ENCODE measurements at places on chromosomes 6 and 20. TPM values are rescaled to one million over a fixed set of nuclear protein-coding genes. Genes with fewer than 3 reads are reported as not detected.

Gene GPR6
- not detected for polyA plus RNA-seq

Gene C20orf141
- polyA plus RNA-seq, result not detected

Gene CD83
- 1.00 TPM for polyA plus RNA-seq

Gene CTCFL
- not detected for polyA plus RNA-seq

Gene NHSL1
- 0.56 TPM for polyA plus RNA-seq

GRCh38 chr20:10064611-10065010, 29.8 kb downstream of the ANKEF1 start:
- no peak overlapping the region for H3K4me3 ChIP-seq
- no peaks in the 10 kb centered on the region for H3K4me1 ChIP-seq
- H3K27me3 ChIP-seq, result no peaks in the 10 kb centered on the region
- no peaks in the 10 kb centered on the region for H3K36me3 ChIP-seq

GRCh38 chr6:44641344-44642031, 254.0 kb downstream of the CDC5L start:
- no peaks in the 10 kb centered on the region for H3K36me3 ChIP-seq
- no peak overlapping the region for H3K27ac ChIP-seq
- no peaks in the 10 kb centered on the region for H3K27me3 ChIP-seq
- no peak for DNase-seq
- H3K4me3 ChIP-seq, result no peak overlapping the region
- no peaks in the 10 kb centered on the region for H3K4me1 ChIP-seq

- H3K36me3 ChIP-seq, result no peaks in the 10 kb centered on the region
- no peak overlapping the region for H3K4me3 ChIP-seq
- no peak for DNase-seq
- H3K27ac ChIP-seq, result no peak overlapping the region
- H3K27me3 ChIP-seq, result no peaks in the 10 kb centered on the region
- no peaks in the 10 kb centered on the region for H3K4me1 ChIP-seq
These were observed 236.6 kb downstream of the PHF3 start for GRCh38 chr6:63872233-63872632.

DNA sequence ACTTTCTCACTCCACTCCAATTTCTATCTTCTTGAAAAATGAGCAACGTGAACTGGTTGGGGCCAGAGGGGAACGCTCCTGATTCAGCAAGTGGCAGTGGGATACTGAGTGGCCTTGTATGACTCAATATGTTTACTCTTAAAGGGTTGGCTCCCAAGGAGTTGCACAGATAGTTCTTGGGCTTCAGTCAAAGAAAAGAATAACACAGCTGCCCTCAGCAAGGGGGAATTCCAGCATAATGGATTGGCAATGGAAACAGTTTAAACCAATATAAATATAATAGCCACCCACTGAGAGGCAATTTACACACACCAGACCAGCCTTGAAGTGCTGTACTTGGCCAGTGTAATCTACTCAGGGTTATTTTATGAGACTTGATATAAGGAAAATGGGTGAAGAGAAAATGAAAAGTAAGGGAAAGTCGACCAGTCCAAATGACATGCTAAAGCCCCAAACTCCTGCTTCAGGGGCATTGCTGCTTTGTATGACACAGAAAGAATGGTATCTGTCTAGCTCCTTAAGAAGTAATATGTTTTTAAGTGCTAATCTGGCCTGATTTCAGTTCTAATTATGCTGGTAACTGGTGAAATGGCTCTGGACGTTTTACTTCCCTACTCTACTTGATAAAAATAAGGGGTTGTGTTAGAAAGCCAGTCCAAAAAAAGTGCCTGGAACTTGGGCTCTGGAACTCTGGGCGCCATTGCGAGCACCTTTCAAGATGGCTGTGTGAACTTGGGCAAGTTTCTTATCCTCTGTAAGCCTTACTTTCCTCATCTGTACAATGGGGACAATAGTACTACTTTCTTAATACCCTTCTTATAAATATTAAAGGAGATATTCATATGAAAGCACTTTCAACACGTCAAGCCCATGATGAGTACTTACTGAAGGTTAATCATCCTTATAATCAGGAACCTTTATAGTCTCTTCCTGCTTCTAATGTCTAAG, 712.9 kb upstream of the MAP3K7 start:
- no peak for DNase-seq
- H3K36me3 ChIP-seq, result no peaks in the 10 kb centered on the region
- H3K4me1 ChIP-seq, result no peaks in the 10 kb centered on the region
- no peak overlapping the region for H3K4me3 ChIP-seq

DNA sequence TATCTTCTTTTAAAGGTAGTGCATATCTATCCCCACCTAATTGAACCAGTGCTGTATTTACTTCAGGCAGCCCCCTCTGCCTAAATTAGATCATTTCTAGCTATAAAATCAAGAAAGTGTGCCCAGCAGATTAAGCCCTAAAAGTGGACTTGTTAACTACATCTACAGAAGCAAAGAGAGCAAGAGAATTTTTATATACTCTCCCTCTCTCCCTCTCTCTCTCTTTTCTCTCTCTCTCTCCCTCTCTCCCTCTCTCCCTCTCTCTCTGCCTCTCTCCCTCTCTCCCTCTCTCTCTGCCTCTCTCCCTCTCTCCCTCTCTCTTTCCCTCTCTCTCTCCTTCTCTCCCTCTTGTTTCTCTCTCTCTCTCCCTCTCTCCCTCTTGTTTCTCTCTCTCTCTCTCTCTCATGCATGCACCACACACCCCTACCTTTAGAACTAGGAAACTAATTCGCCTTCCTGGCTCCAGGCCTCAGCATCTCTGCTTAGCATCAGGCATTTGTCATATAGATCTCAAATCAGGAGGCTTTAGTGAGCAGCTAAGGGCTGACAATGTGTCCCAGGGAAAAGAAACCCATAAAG, 71.4 kb downstream of the FOXA2 start:
- DNase-seq, result no peak
- H3K4me1 ChIP-seq, result no peaks in the 10 kb centered on the region
- no peak overlapping the region for H3K4me3 ChIP-seq
- no peaks in the 10 kb centered on the region for H3K36me3 ChIP-seq
- no peak overlapping the region for H3K27ac ChIP-seq

- no peak overlapping the region for H3K4me3 ChIP-seq
- DNase-seq, result no peak
- H3K36me3 ChIP-seq, result no peaks in the 10 kb centered on the region
These were observed 35.9 kb downstream of the ENPP1 start for GRCh38 chr6:131843768-131844167.

- no peak for DNase-seq
- no peak overlapping the region for H3K4me3 ChIP-seq
- no peaks in the 10 kb centered on the region for H3K36me3 ChIP-seq
- H3K27me3 ChIP-seq, result peaks cover 1% of the 10 kb centered on the region
These were observed 119.3 kb downstream of the COL9A1 start for GRCh38 chr6:70183538-70183937.

GRCh38 chr6:72950114-72950860, 275.0 kb downstream of the KHDC1L start:
- H3K4me3 ChIP-seq, result no peak overlapping the region
- H3K27ac ChIP-seq, result peak overlapping the region; percentile 94
- no peak for DNase-seq
- H3K4me1 ChIP-seq, result peaks cover 20% of the 10 kb centered on the region
- H3K27me3 ChIP-seq, result no peaks in the 10 kb centered on the region
- no peaks in the 10 kb centered on the region for H3K36me3 ChIP-seq

DNA sequence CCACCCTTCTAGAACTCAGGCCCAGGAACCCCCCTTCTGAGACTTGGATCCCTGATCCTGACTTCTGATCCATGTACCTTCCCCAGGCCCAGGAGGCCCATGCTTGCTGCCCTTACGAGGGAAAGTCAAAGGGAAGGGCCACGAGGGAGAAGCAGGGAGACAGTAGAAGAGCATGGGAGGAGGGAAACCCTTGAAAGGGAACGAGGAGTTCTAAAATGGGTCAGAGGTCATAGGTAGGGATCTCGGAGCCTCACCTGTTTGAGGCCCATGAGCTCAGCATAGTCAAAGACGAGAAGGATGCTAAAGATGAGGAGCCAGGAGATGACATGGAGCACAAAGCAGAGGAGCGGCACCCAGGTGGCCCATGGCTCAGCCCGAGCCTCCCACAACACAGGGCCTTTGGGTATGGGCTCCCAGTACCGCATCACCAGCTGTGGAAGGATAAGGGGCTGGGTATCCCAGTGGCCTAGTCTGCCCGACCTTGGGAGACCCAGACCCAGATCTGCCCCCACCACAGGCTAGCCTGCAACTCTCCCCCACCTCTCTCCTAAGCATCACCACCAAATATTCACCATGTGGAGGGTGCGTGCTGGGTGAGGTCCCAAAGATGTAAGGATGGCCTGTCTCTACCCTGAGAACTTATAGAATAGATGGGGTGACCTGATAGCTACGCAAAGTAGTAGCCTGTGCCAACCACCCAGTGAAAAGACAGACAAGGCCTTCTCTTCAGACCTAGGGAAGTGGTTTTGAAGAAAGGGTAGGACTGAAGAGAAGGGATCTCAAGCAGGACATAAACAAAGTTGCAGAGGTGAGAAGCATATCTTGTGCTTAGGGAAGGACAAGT, 1.5 kb downstream of the NRM start:
- H3K27me3 ChIP-seq, result no peaks in the 10 kb centered on the region
- no peaks in the 10 kb centered on the region for H3K36me3 ChIP-seq
- peak; percentile 39 for DNase-seq

DNA sequence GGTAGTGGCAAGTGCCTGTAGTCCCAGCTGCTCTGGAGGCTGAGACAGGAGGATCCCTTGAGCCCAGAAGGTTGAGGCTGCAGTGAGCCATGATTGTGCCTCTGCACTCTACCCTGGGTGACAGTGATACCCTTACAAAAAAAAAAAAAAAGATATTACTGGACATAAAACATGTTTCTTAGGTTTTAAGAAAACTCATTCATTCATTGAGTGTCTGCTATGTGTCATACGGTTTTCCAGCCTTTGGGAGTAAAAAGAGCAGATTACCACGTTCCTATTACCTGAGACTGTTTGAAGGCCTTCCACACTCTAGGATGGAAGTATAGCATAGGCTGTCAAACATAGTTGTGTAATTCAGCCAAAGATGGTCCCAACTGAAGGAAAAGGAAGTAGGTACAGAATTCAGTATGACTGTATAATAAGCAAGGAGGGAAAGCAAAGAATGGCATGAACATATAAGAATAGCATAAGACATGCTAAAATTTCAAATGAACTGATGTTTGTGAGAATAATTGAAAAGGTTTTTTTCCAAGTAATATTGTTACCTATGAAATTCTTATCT, 22.0 kb downstream of the STXBP5 start:
- H3K27ac ChIP-seq, result no peak overlapping the region
- H3K4me1 ChIP-seq, result no peaks in the 10 kb centered on the region
- H3K27me3 ChIP-seq, result no peaks in the 10 kb centered on the region
- DNase-seq, result no peak

GRCh38 chr6:90195094-90195829, 101.4 kb downstream of the BACH2 start:
- no peaks in the 10 kb centered on the region for H3K36me3 ChIP-seq
- no peaks in the 10 kb centered on the region for H3K4me1 ChIP-seq
- no peak for DNase-seq
- no peak overlapping the region for H3K27ac ChIP-seq

DNA sequence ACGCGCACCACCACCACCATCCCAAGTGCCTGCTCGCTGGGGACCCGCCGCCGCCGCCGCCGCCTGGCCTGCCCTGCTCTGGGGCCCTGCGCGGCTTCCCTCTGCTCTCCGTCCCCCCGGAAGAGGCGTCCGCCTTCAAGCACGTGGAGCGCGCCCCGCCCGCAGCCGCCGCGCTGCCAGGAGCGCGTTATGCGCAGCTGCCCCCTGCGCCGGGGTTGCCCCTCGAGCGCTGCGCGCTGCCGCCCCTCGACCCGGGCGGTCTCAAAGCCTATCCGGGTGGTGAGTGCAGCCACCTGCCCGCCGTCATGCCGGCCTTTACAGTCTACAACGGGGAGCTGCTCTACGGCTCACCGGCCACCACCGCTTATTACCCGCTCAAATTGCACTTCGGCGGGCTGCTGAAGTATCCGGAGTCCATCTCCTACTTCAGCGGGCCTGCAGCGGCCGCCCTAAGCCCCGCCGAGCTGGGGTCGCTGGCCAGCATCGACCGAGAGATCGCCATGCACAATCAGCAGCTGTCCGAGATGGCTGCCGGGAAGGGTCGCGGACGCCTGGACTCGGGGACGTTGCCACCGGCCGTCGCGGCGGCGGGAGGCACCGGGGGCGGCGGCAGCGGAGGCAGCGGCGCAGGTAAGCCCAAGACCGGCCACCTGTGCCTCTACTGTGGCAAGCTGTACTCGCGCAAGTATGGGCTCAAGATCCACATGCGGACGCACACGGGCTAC, 7.2 kb downstream of the PRDM13 start:
- H3K27me3 ChIP-seq, result peaks cover 3% of the 10 kb centered on the region
- peak overlapping the region; percentile 19 for H3K4me3 ChIP-seq
- H3K27ac ChIP-seq, result no peak overlapping the region
- no peaks in the 10 kb centered on the region for H3K4me1 ChIP-seq
- no peaks in the 10 kb centered on the region for H3K36me3 ChIP-seq

DNA sequence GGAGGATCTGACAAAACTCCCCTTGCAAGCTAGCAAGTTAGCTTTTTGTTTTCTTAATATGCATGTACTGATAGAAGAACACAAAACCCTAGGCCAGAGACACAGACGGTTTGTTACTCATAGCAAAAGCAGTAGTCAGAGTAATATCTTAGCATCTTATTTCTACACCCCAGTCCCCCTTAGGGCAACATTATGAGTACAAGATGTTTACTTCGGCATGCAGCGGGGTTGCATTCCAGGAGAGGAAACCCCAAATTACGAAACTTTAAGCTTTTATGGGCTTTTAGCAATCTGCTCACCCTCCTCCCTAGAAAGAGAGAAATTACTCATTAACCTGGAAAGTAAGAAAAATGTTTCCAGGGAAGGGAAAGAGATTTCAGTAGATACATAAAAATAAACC, 1286.9 kb downstream of the EPHA7 start:
- H3K27ac ChIP-seq, result no peak overlapping the region
- H3K36me3 ChIP-seq, result no peaks in the 10 kb centered on the region
- H3K4me3 ChIP-seq, result no peak overlapping the region
- H3K27me3 ChIP-seq, result no peaks in the 10 kb centered on the region
- no peak for DNase-seq
- no peaks in the 10 kb centered on the region for H3K4me1 ChIP-seq

GRCh38 chr6:47440719-47441118, 36.9 kb upstream of the CD2AP start:
- DNase-seq, result no peak
- no peaks in the 10 kb centered on the region for H3K27me3 ChIP-seq
- no peak overlapping the region for H3K27ac ChIP-seq
- no peak overlapping the region for H3K4me3 ChIP-seq
- H3K36me3 ChIP-seq, result no peaks in the 10 kb centered on the region

DNA sequence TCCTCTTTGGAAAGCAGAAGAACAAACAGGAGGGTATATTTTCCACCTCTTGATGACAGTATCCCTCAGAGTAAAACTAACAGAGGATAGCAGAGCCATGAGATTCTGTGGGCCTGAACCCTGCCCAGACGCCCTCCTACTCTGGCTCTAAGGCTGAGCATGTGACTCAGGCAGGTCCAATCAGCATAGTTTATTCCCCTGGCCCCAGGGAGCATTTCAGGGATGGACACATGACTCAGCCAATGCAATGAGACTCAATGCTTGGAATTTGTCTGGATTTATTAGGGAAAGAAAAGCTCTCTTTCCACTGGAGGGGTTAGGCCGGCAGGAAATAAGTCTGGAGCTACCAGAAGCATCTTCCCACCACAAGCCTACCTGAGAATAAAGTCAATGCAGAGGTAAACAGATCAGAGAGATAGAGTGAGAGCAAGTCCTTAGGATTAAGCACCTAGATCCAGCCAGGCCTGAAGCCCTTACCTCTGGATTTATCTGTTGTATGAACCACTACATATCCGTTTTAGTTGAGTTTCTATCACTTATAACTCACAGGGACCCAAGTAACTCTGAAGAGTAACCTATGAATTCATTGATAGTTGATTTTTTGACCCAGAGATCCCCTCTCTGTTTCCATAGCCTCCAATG, 68.2 kb upstream of the EYA2 start:
- no peaks in the 10 kb centered on the region for H3K4me1 ChIP-seq
- no peaks in the 10 kb centered on the region for H3K36me3 ChIP-seq
- H3K27ac ChIP-seq, result no peak overlapping the region
- no peak for DNase-seq

Measured in aorta (tissue), 5 donors.